GM12865 (cell line): ENCODE measurements at places on chromosomes 12 and 14.

- peak; percentile 44 for DNase-seq
These were observed 16.4 kb upstream of the SRP54 start for GRCh38 chr14:34966413-34966812.

DNA sequence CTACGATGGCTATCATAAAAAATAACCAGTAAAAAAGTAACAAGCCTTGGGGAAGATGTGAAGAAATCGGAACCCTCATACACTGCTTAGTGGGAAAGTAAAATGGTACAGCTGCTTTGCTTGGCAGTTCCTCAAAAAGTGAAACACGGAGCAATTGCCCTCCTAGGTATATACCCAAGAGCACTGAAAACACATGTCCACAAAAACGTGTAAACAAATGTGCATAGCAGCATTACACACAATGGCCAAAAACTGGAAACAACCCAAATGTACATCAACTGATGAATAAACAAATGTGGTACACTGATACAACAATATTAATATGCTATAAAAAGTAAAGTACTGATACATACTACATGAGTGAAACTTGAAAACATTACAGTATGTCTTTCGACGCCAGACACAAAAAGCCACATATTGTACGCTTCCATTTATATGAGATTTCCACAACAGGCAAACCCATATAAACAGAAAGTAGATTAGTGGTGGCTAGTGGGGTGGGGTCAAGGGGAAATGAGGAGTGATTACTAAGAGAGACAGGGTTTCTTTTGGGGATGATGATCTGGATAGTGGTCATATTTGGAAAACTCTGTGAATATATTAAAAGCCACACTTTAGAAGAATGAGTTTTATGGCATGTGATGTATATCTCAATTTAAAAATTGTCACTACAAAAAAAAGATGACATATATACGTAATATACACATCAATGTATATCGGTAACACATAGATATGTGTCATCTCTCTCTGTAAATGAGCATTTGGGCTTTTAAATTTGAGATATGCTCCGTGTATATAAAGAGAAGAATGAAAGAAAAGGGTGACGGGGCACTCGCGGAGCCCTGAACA is 996 bp downstream of the SLC41A2 start:
- DNase-seq: no peak

DNA sequence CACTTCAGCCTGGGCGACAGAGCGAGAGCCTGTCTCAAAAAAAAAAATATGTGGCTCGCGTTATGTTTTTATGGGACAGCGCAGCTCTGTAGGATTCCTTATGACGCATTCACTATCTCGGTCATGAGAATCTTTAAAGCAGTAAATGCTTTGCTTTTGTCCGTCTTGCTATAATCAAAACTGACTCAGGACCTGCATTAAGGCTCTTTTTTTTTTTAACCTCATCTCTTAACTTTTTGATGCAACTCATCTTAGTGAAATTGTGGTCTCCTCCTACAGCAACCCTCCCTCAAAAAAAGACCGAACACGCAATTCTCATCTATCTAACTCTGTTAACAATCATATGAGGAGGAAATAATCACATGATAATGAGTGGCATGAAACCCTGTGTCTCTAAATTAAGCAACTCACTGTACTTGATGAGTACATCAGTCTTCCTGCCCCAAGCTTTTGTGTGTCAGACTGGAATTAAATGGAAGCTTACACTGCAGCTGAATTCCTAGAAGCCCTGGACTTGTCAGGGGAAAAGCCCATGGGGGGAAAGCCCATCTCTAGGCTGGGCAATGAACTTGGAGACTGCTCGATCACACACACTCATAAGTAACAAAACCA is 4.3 kb downstream of the P2RX4 start:
- peak; percentile 42 for DNase-seq

GRCh38 chr12:39620659-39621658 is 1.4 kb upstream of the ABCD2 start:
- DNase-seq: peak; percentile 78

GRCh38 chr14:52078721-52079120 is 9.9 kb upstream of the NID2 start:
- no peak for DNase-seq

GRCh38 chr14:61417883-61418455 is 96.6 kb downstream of the PRKCH start:
- DNase-seq: no peak

DNA sequence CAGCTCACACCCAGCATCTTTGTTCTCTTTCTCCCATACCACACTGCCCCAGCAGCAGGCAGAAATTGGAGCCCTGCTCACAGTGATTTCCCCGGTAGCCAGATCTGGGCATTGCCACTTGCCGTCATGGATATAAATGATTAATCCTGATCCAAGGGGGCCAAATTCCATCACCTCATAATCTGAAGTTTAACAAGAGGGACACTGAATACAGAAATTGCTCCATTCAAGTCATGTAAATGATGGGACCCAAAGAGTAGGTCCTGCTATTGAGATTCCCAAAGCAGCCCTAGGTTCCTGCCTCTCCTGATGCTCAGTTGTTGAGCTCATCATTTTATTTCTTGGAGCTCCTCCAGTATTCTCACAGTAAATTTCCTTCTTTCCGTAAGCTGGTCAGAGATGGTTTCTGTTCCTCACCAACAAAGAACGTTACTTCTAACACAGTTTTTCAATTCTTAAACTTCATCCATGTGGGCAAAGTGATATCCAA is 11.7 kb downstream of the ITPR2 start:
- DNase-seq: no peak
